ENCODE measurements at places on chromosomes 5 and 9.

GRCh38 chr5:96175090-96175489 is 213.4 kb upstream of the ELL2 start:
- no peak for DNase-seq

- DNase-seq = no peak
Measured at GRCh38 chr9:129710169-129710453, 42.7 kb downstream of the PTGES start.

- no peak for DNase-seq
Measured at GRCh38 chr9:98807814-98808195, 335 bp downstream of the GALNT12 start.

GRCh38 chr9:127979015-127979332 is 1.8 kb downstream of the EEIG1 start:
- DNase-seq = no peak

- no peak for DNase-seq
Measured at GRCh38 chr9:83340451-83340850, 197.8 kb downstream of the FRMD3 start.

DNA sequence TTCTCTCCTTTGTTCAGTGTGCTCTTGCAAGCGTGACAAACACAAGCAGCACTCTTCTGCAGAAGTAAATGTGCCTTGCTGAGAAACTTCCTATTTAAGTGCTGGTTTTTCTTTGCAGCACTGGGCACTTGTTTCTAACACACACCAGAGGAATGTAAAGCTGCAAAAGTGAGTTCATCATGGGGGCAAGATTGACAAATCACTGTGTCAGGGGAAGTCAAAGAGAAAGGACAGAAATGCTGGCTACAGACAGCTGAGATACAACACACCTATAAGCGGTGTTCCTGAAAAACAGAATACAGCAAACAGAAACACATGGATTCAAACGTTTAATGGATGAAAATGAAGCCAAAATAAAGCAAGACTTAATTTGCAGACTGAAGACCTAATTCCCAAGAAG is 19.6 kb downstream of the ROR2 start:
- DNase-seq = no peak

DNA sequence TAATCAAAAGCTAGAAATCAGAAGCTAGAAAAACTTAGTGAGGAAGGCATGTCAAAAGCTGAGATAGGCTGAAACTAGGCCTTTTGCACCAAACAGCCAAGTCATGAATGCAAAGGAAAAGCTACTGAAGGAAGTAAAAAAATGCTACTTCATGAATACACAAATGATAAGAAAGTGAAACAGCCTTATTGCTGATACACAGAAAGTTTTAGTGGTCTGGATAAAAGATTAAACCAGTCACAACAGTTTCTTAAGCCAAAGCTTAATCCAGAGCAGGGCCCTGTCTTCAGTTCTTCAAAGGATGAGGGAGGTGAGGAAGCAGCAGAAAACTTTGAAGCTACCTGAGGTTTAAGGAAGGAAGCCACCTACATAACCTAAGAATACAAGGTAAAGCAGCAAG is 102.5 kb upstream of the SH3GL2 start:
- no peak for DNase-seq

DNA sequence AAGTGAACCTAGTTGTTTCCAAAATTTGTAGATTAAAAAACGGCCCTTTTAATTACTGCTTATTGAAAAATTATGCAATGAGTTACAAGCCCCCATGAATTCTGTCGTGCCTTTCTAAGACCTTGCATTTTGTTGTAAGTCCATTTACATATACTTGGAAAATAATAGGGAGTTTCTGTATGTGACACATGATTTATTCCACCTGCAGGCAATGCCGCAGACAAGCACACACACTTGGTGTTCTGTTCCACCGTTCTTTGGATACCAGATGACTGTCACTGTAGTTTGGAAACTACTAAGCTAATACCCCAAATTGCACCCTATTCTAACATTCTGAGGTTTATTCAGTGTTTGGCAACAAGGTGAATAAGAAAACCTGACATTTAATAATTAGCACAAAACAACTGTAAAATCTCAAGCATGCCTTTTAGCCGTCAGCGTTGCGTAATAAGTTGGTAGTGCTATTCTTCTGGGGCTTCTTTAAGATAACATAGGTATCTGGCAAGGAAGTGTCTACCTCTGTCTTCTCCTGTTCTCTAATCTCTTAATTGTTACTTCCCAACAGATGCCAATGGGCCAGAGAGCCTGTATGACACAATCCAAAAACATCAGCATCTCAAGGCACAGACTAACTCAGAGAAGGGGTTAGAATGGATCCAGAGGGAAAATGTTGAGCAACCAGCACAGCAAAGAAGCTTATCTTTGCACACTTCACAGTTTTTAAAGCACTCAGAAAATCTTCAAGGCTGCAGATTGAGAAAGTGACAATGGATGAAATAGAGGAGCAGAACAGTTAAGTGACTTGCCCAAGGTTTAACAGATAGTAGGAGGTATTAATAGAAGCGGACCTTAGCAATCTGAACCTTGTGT is 48.2 kb upstream of the DPYSL3 start:
- no peak for DNase-seq

DNA sequence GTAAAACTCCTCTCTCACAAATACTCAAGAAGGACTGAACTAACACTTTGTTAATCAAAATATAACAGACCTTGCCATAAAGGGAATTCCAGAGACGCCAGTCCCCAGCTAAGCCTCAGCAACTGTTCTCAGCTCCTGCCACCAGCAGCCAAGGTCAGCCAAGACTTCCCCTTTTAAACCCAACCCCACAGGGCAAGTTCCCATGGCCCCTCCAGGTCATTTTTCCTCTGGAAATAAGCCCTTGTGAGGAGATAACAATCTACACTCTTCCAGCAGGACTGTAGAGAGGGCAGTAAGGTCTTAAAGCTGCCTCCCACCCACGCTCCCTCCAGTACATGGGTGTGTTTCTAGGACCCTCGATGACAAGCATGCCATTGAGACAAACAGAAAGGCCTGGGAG is 78.3 kb downstream of the DPYSL3 start:
- no peak for DNase-seq

Measured in stimulated activated CD8-positive, alpha-beta memory T cell treated with anti-CD3 and anti-CD28 coated beads, Interleukin-15, amount 100 ng/mL, for 4 hours (primary cell).